ENCODE measurements at places on chromosomes 7 and 10.

GRCh38 chr10:130968964-130969363 is 342.6 kb downstream of the TCERG1L start:
- no peak for DNase-seq

GRCh38 chr7:131186816-131187215 is 140.9 kb upstream of the MKLN1 start:
- no peak for DNase-seq

DNA sequence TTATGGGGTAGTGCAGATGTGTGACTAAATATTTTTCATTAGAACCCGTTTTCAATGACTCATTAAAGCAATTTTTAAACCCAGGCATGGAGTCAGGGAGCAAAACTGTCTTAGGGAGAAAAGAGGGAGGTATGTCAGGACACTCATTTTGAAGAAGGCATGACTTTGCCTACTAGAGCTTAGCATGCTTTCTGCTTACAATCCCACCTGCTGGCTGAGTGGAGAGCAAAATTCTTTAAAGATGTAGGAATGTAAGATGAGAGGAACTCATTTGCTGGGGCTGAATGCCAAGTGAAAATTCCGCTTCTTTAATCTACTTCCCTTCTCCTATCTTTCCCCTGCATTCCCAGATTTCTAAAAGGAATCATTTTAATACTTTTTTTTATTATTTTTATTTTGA is 232.6 kb downstream of the GALNT17 start:
- DNase-seq, result no peak

DNA sequence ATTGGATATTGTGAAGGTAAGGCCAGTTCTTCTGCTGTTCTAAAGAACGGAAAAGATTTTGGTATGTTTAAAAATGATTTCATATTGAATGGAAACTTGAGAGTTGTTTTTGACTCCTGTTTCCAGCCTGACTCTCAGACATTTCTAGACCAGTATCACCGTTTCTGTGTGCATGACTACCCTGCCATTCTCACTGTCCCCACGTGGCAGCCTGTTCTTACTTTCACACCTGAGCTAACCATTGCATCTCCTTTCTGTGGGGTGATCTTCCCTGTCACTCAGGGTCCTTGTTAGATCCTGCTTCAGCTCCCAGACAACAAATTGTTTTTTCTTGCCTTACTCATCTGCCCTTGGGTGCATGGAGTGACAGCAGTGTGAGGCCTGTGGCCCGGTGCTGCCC is 38.9 kb downstream of the GLRX3 start:
- DNase-seq, result no peak

DNA sequence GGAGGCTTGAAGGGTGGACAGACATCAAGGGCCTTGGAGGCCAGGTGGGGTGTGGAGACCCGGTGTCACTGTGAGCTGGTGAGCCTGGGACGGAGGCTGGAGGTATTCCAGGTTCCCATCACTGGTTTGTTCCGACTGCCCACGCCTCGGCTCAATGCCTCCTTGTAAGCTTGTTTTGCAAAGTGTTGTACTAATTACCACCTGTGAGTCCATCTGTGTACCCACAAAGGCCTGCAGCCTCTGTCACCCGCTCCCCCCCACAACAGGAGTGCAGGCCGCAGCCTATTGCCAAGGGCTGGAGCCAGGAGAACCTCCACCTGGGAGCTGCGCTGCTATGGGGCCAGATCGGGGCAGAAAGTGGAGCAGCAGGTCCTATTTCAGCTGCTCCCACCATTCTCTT is 521.8 kb upstream of the DPP6 start:
- no peak for DNase-seq

DNA sequence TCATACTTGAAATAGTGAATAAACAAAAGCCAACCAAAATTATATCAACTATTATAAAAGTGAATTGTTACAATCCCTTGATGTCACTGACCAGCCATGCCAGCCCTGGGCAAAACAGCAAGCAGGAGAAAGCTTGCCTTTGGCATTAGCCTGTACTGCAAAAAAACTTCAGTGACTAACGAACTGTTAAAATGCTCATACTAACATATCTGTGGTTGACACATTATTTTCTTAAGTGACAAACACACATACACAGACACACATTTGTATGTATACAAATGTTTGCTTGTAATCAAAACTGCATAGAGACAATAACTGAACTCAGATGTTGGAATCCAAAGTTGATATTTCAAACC is 29.5 kb downstream of the CHCHD3 start:
- no peak for DNase-seq

- DNase-seq, result no peak
These were observed 69.4 kb downstream of the AMZ1 start for GRCh38 chr7:2757361-2757903.

GRCh38 chr10:59900048-59900727 is 6.2 kb downstream of the CCDC6 start:
- DNase-seq, result no peak

- no peak for DNase-seq
These were observed 615.0 kb downstream of the ANKRD7 start for GRCh38 chr7:118839515-118839914.

- peak; percentile 10 for DNase-seq
These were observed 13.6 kb upstream of the MYL7 start for GRCh38 chr7:44154703-44155102.

GRCh38 chr10:133350283-133350949 is 3.2 kb downstream of the PRAP1 start:
- no peak for DNase-seq

DNA sequence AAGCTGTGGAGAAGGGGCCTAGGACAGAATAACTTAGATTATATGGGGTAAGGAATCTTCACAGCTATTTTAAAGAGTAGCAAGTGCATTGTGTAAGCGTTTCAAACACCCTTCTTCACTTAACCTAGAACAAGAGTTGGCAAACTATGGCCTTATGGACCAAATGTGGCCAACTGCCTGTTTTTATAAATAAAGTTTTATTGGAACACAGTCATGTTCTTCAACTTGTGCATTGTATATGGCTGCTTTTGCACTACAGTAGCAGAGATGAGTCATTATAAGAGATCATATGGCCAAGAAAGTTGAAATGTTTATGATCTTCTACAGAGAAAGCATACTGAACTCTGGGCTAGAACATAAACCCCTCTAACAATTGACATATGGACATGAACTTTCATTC is 187.8 kb downstream of the ETV1 start:
- DNase-seq, result no peak

DNA sequence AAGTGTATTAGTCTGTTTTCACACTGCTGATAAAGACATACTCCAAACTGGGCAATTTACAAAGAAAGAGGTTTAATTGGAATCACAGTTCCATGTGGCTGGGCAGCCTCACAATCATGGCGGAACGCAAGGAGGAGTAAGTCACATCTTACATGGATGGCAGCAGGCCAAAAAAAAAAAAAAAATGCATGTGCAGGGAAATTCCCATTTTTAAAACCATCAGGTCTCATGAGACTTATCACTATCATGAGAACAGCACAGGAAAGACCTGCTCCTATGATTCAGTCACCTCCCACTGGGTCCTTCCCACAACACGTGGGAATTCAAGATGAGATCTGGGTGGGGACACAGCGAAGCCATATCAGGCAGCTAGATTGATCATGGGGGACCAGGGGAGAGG is 136.8 kb downstream of the EXOC4 start:
- DNase-seq, result no peak

DNA sequence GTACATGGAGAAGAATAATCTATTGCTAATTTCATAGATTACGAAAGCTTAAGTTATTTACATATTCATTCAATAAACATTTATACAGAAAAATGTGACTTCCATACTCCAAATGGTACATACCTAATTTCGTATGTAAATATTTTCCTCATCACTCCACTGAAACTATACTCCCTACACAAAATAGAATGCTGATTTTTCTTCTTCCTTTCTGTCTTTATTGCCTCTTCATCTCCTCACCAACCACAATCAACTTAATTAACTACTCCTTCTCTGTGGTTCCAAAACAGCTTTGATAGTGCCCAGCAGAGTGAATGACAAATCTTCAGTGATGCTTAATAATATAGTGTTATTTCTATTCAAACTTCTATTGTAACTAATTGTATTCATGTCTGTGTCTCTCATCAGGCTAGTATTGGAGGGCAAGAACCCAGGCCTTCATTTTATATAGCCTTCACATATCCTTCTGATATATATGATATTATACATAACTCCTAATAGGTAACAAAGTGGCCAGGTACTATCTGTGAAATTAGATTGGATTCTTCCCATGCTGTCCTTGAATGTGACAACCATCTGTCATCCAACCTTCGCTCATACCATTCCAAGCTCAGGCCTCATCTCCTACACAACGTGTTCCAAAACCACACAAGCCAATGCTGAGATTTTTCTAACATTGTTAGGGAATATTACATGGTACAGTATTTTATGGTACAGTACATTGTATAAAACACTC is 5.3 kb downstream of the ITGB1 start:
- DNase-seq, result no peak

DNA sequence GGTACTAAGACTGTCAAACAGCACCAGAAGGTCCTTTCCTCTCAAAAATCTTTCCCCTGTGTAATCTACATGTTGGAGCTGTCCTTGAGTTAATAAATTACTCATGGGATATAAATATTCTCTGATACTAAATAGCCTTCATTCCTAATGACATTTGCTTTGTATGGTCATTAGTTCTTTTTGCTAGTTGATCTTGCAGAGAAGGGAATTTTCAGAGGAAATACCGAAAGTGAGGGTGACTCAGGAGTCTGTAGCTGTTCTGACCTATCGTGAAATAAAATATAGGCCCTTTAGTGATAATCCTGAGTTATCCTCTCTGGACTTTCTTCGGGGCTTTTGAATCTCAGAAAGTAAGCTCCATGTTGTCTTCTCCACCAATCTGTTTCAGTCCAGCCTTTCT is 19.4 kb upstream of the CLDN12 start:
- no peak for DNase-seq

- DNase-seq, result no peak
These were observed 1.6 kb downstream of the GHRHR start for GRCh38 chr7:30965372-30965771.

DNA sequence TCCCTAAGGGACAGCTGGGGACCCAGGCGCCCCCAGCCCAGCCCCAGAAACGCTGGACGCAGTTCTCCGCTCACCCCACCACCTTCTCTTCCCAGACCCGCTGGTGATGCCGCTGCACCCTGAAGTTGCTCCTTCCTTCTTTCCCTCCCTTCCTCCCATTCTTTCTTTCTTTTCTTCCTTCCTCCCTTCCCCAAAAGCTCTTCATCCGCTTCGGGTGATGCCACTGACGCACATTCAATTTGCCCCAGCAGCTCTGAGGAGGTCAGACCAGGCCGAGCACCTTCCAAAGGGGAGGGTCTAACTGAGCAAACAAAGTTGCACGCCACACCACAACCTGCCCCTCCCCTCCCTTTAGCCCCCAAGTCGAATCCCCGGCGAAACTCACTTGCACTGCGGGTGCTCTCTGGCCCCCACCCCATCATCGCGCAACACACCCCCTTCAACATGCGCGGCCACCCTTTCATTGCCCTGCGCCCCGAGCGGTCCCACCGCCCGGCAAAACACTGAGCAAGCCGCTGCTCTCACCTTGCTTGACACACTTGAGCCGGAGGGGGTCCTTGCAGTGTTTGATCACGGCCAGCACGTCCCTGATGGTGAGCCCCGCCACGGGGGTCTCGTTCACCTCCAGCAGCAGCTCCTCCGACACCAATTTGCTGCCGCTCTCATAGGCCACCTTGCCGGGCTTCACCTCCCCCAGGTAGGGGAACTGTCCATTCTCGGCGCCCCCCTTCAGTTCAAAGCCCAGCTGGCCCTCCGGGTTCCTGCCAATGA is 787 bp downstream of the MAGI2 start:
- DNase-seq, result peak; percentile 63

DNA sequence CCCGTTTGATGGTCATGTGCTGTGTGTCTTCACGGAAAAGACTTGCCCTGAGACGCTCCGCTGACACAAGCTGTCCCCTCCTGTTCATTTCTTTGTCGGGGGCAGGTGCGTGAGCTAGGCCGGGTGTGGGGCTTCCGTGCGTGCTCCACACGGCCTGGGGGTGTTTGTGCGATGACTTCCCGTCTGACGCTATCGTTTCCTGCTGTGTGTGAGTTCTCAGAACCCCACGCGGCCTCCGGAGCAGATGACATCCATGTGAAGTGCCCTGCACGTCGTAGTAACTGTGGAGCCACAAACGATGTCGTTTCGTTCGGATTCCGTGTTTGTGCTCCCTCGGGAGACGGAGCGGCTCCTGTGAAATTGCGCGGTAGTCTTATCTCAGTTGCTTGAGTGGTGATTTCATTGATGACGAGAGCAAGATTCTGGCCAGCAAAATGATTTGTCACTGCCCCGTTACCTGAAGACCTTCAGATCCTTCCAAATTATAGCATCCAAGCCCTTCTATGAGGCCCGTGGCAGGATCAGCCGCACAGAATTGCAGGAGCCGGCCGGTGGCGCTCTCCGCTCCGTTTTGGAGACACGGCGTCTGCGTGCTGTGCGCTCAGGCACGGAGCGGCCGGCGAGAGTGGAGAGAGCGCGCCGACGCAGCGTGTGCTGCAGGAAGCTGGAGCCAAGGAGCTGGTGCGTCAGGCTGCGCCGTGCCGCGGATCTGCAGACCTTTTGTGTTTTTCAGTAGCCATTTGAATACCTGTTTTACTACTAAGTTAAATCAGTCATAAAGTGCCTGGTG is 94.9 kb downstream of the NKX6-2 start:
- peak; percentile 55 for DNase-seq

GRCh38 chr7:12913002-12913401 is 225.6 kb downstream of the ARL4A start:
- DNase-seq, result no peak

- no peak for DNase-seq
These were observed 7.9 kb upstream of the PAX2 start for GRCh38 chr10:100737355-100738054.

- no peak for DNase-seq
These were observed 180.7 kb upstream of the ANK3 start for GRCh38 chr10:60570272-60570865.

- no peak for DNase-seq
These were observed 3.1 kb downstream of the FLNC start for GRCh38 chr7:128833148-128833945.

GRCh38 chr10:88702848-88703597 is 3.0 kb upstream of the LIPK start:
- DNase-seq, result no peak

DNA sequence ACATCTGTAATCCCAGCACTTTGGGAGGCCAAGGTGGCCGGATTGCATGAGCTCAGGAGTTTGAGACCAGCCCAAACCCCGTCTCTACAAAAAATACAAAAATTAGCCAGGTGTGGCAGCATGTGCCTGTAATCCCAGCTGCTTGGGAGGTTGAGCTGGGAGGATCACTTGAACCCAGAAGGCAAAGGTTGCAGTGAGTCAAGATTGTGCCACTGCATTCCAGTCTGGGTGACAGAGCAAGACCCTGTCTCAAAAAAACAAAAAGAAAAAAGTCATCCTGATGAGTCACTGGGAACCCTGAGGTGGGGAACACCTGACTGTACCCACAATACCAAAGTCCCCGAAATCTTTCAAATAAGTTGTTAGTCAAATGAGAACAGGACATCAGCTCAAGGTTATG is 80.0 kb downstream of the NEBL start:
- no peak for DNase-seq

GRCh38 chr7:143467724-143468123 is 9.9 kb upstream of the TAS2R41 start:
- no peak for DNase-seq

- DNase-seq, result no peak
These were observed 43.3 kb upstream of the MTURN start for GRCh38 chr7:30091491-30091912.

All from sciatic nerve (tissue), 2 donors.